PC-3 (cell line): ENCODE measurements at places on chromosomes 6 and 20. TPM values are rescaled to one million over a fixed set of nuclear protein-coding genes. Genes with fewer than 3 reads are reported as not detected.

GRCh38 chr6:132089173-132089572, 138.0 kb upstream of the CCN2 start:
- H3K27ac ChIP-seq: no peak overlapping the region
- no peaks in the 10 kb centered on the region for H3K27me3 ChIP-seq
- H3K4me3 ChIP-seq: no peak overlapping the region

- DNase-seq: peak; percentile 74
- no peaks in the 10 kb centered on the region for H3K36me3 ChIP-seq
- peak within 1 kb of the TSS; percentile 84 for H3K4me3 ChIP-seq
- H3K4me1 ChIP-seq: peaks cover 33% of the 10 kb centered on the region
- H3K27me3 ChIP-seq: no peaks in the 10 kb centered on the region
Observed at GRCh38 chr6:32190054-32190851, at the start of gene PBX2. PBX2 (minus strand) TSS chr6:32190202; CDS start chr6:32189915, 287 bp downstream.

PNLDC1 gene
- not detected in 2 replicates for total RNA-seq

- H3K27me3 ChIP-seq: no peaks in the 10 kb centered on the region
- no peak for DNase-seq
- no peak overlapping the region for H3K4me3 ChIP-seq
- no peak overlapping the region for H3K27ac ChIP-seq
- H3K36me3 ChIP-seq: no peaks in the 10 kb centered on the region
Observed at GRCh38 chr6:143531720-143532499, 20.4 kb upstream of the FUCA2 start.

DNA sequence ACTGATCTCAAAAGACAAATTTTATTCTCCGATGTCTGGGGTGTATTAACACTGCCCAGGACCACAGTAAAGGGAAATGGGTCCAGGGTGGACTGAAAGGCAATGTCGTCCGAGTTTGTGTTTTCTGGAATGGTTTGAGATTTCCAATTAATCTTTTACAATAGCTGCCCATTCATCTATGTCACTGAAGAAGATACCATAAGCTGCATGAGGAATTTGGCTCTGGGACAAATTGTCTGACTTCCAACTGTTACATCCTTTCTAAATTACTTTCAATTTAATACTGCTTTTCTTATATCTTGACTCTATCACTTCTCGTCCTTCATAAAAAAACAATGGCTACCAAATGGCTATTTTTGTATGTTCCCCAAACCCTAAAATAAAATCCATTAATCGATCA, 130.7 kb upstream of the KCNK16 start:
- no peak overlapping the region for H3K4me3 ChIP-seq
- H3K36me3 ChIP-seq: no peaks in the 10 kb centered on the region
- DNase-seq: no peak
- H3K27ac ChIP-seq: no peak overlapping the region
- no peaks in the 10 kb centered on the region for H3K27me3 ChIP-seq

DNA sequence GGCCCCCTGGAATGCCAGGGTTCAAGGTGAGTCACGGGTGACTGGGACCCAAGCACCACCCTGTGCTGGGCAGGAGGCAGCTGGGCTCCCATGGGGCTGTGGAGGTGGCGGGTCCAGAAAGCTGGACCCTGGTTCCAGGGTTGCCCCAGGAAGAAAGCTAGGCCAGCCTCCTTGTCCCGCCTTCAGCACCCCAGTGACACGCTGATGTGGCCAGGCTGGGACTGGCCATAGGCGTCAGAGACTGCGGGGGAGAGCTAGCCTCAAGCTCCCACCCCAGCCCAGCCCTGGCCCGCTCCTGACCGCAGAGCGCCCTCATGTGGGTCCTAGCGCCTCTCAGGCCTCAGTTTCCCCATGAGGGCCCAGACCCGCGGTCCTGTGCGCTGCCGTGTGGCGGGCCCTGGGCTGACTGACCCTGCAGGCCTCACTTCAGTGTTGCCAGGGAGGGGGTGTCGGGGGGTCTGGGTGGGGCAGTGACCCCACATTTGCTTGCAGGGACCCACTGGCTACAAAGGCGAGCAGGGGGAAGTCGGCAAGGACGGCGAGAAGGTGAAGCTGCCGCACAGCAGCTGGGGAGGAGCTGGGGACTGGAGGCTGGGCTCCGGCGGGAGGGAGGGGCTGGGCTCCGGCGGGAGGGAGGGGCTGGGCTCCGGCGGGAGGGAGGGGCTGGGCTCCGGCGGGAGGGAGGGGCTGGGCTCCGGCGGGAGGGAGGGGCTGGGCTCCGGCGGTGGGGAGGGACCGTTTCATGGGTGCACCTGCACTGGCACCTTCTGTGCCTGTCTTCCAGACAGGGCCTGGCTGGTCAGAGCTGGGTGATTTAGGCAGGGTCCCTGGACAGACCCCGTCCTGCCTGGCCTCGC, 7.9 kb downstream of the COL9A3 start:
- H3K4me1 ChIP-seq: peaks cover 9% of the 10 kb centered on the region
- no peak overlapping the region for H3K27ac ChIP-seq
- peak overlapping the region; percentile 62 for H3K4me3 ChIP-seq

GRCh38 chr6:168447282-168447681, 6.3 kb downstream of the SMOC2 start:
- peaks cover 26% of the 10 kb centered on the region for H3K27me3 ChIP-seq
- no peak overlapping the region for H3K27ac ChIP-seq
- DNase-seq: no peak

TRIM38 gene
- total RNA-seq: 5.6 and 6.4 TPM in 2 replicates

TMEM244 gene
- total RNA-seq: not detected in 2 replicates

GRCh38 chr6:150025201-150025917, at the start of gene RAET1L:
RAET1L (minus strand) TSS chr6:150025532; CDS start chr6:150025471, 61 bp downstream.
- peak within 1 kb of the TSS; percentile 65 for H3K4me3 ChIP-seq
- H3K36me3 ChIP-seq: no peaks in the 10 kb centered on the region
- H3K4me1 ChIP-seq: peaks cover 17% of the 10 kb centered on the region; the same call in 1 of the 2 replicates

DNA sequence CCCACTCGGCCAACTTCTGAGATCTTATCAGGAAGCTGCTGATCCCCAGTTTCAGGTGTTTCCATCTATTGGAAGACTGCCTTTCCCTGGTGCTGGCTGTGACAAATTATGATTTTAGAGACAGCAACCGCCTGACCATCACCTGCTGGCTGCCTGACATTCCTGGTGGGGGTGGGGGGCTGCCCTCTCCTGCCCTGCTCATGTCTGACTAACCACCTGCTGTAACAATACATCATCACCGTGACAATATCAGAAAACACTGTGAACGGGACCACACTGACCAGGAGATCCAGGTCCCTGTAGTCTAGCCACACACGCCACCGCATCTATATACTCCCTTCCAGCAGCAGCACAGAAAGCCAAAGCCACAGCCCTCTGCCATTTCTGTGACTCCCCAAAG, 537.5 kb downstream of the QKI start:
- H3K27me3 ChIP-seq: peaks cover 18% of the 10 kb centered on the region
- no peak overlapping the region for H3K4me3 ChIP-seq
- DNase-seq: no peak

TM9SF4 gene
- total RNA-seq: 32.6 and 33.9 TPM in 2 replicates

MMUT gene
- total RNA-seq: 3.7 and 4.5 TPM in 2 replicates

- H3K4me1 ChIP-seq: no peaks in the 10 kb centered on the region
- H3K36me3 ChIP-seq: no peaks in the 10 kb centered on the region
- peaks cover 66% of the 10 kb centered on the region for H3K27me3 ChIP-seq
- no peak overlapping the region for H3K4me3 ChIP-seq
- H3K27ac ChIP-seq: no peak overlapping the region
- DNase-seq: no peak
Observed at GRCh38 chr6:167720456-167721285, 106.0 kb upstream of the AFDN start.

HDGFL1 gene
- total RNA-seq: not detected in 2 replicates

BTBD9 gene
- 4.3 and 5.5 TPM in 2 replicates for total RNA-seq

DNA sequence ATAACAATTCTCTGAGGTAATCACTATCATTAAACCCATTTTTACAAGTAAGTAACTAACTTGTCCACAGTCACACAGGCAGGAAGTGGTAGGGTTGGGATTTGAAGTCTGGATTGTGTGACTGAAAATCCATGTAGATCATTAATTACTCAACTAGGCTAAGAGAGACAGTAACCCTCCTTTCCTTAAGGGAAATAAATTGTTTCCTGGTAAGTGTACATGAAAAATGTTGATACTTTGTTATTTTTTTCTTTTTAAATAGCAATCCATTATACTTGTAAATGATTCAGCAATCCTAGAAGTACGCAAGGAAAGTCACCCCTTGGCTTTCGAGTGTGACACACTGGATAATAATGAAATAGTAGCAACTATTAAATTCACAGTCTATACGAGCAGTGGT, 11.6 kb downstream of the SPACA1 start:
- no peak overlapping the region for H3K27ac ChIP-seq
- peaks cover 57% of the 10 kb centered on the region for H3K27me3 ChIP-seq
- DNase-seq: no peak
- no peak overlapping the region for H3K4me3 ChIP-seq
- H3K36me3 ChIP-seq: no peaks in the 10 kb centered on the region

DNA sequence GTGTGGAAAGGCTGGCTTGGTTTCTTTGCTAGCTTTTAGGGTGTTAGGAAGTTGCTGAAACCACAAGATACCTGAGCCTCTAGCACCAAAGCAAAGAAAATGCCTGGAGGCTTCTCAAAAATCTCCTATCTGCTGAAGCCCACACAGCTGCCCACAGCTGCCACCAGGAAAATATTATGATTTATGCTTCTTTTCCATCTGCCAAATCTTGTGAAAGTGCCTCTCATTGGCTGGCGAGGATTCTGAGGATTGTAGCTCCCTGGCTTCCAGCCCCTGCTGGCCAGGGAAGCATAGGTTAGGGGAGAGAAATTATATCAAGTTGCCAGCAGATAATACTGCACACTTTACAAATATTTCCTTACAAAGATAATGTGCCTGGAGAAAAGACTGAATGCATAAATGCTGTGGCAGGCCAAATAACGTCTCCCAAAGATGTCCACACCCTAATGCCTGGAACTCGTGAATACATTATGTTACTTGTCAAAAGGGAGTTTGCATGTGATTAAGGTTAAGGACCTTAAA, 98.4 kb downstream of the MRPL14 start:
- no peaks in the 10 kb centered on the region for H3K27me3 ChIP-seq
- H3K36me3 ChIP-seq: no peaks in the 10 kb centered on the region
- no peak overlapping the region for H3K4me3 ChIP-seq
- DNase-seq: peak; percentile 36

ARHGAP40 gene
- total RNA-seq: not detected in 2 replicates

DNA sequence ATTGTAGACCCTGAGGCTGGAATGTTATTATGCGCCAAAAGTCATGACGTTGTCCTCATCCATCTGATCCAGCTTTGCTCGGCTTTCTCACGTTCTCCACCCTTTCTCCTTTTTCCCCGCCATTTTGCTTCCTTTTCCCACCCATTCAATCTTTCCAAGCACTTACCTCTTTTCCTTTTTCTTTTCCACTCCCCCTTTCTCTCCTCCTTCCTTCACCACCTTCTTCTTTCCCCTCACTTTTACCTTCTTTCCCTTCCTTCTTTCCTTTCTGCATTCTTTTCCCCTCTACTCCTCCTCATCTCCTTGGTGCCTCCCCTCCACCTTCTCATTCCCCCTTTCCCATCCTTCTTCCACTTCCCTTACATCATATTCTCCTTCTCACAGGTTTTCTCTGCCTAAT, 304.8 kb upstream of the TSHZ2 start:
- no peak overlapping the region for H3K27ac ChIP-seq
- H3K36me3 ChIP-seq: no peaks in the 10 kb centered on the region
- no peaks in the 10 kb centered on the region for H3K27me3 ChIP-seq
- no peak overlapping the region for H3K4me3 ChIP-seq
- no peak for DNase-seq

GPLD1 gene
- total RNA-seq: 1.3 and 3.9 TPM in 2 replicates

FUT9 gene
- total RNA-seq: 0.04 TPM in 1 of 2 replicates, not detected in the other

- H3K4me3 ChIP-seq: no peak overlapping the region
- DNase-seq: no peak
- H3K27me3 ChIP-seq: no peaks in the 10 kb centered on the region
- H3K36me3 ChIP-seq: no peaks in the 10 kb centered on the region
- H3K4me1 ChIP-seq: peaks cover 3% of the 10 kb centered on the region
Observed at GRCh38 chr6:47490676-47491075, 13.1 kb downstream of the CD2AP start.

SLC22A16 gene
- not detected in 2 replicates for total RNA-seq

COL11A2 gene
- total RNA-seq: 0.58 and 0.63 TPM in 2 replicates

DNA sequence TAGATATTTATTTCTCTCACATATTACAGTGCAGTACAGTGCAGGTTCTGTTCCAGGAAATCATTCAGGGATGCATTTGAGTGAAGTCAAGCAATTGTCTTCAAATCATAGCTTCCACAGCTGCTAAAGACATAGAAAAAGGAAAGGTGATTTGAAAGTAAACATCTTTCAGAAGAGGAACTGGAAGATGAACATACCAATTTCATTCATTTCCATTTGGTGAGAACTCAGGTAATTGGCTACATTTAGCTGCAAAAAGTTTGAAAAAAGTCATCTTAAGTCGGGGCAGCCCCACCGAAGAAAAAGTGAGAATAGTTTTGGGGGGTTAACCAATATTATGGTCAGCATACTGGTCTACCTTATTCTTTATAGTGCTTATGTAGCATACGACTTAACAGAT, 61.4 kb upstream of the IL20RA start:
- no peaks in the 10 kb centered on the region for H3K4me1 ChIP-seq
- no peak overlapping the region for H3K4me3 ChIP-seq
- H3K27ac ChIP-seq: no peak overlapping the region
- no peaks in the 10 kb centered on the region for H3K36me3 ChIP-seq
- H3K27me3 ChIP-seq: no peaks in the 10 kb centered on the region

DNA sequence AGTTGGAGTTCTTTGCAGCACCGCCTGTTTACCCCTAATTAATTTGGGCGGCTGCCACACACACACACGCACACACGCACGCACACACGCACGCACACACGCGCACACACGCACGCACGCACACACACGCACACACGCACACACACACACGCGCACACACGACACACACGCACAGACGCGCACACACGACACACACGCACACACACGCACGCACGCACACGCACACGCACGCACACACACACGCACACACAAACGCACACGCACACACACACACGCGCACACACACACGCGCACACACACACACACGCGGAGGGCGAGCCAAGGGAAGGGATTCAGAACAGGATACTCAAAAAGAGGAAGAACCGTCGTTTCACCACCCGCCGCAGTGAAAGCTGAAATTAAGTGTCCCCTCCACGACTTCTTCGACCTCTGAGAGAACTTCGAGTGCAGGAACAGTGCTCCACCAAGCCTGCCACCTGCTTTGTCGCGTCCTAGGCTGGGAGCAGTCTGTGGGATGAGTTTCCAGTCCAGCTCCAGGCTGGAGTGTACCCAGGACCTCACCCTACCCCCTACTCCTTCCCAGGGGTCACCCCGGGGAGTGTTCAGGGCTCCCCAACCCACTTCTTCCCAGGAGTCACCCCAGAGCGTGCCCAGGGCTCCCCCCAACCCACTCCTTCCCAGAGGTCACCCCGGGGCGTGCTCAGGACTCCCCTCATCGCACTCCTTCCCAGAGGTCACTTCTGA, 1.1 kb downstream of the RNASET2 start:
- H3K27me3 ChIP-seq: no peaks in the 10 kb centered on the region
- peak overlapping the region; percentile 85 for H3K4me3 ChIP-seq
- peaks cover 9% of the 10 kb centered on the region for H3K4me1 ChIP-seq
- H3K27ac ChIP-seq: no peak overlapping the region
- no peaks in the 10 kb centered on the region for H3K36me3 ChIP-seq

BIRC7 gene
- not detected in 2 replicates for total RNA-seq
